ENCODE measurements at places on chromosomes 4 and X.

GRCh38 chrX:120790118-120790517, 85.5 kb downstream of the CT47B1 start:
- DNase-seq = peak; percentile 42

DNA sequence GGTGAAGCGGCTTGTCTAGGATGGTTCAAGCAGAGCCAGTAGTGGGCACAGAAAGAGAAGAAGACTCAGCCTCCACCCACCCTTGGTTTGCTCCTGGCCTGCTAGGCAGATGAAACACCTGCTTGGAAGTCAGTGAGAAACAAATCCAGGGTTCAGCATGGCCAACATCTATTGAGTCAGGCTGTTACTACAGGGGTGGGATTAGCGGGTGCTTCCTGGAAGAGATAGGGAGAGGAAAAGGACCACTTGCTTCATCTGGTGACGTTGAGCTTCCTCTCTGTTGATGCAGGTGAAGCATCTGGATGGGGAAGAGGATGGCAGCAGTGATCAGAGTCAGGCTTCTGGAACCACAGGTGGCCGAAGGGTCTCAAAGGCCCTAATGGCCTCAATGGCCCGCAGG, 3.0 kb downstream of the MAGED2 start:
- DNase-seq = no peak

- DNase-seq = no peak
Measured at GRCh38 chrX:110062919-110063318, 60.0 kb downstream of the TMEM164 start.

DNA sequence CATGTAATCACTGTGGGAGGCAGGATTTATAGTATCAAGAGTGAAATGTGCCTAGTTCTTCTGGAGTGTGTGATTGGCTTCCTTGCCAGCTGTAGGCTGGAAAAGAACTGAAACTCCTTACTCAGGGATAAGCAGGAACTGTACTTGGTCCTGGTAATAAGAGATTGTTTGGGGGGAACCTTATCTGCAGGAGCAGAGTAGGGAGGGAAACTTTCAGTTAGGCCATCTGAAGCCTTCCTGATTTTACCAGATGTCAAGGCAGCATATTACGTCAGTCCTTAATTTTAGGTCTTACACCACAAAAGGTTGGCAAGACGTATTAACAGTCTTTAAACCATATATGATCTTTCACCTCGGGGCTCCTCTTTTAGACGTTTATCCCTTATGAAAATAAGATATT, 231.5 kb upstream of the FMR1 start:
- DNase-seq = no peak

DNA sequence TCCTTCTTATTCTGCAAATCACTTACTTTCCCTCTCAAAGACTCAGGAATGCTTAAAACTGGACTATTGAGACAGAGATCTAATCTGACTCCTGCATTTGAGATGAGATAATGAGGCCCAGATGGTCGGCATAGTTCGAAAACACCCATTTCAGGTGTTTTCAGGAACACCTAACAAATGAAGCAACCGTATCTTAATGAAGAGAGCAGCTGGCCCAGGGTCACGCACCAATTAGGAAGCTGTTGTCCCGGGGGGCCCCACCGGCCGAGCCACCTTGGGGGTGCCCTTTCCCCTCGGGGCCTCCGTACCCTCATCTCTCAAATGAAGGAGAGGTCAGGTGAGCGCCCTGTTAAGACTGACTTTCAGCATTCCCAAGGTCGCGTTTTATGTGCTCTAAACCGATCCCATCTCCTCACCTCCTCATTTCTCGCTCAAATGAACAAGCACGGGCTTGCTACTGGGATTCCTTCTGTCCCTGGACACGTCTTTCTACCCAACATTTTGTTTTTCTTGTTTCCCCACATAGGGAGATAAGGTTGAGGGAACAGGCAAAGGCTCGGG, 824 bp downstream of the LRPAP1 start:
- DNase-seq = no peak

DNA sequence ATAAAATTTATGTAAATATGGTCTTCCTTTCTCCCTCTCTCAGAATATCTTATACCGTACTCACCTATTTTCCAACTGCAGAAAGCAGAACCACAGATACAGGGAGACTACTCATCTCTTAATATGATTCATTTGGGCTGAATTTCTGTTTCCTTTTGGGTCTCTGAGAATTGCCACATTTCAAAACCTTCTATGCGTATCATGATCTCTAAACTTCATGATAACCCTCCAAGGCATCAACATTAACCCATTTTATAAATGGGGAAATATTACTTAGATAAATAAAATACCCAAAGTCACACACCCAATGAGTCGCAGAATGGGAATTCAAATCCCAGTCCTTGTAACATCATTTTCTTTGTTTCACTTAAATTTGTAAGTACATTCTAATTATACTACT, 16.6 kb upstream of the PRDM8 start:
- DNase-seq = no peak

- DNase-seq = no peak
Measured at GRCh38 chrX:151815398-151815797, 80.9 kb downstream of the CNGA2 start.

DNA sequence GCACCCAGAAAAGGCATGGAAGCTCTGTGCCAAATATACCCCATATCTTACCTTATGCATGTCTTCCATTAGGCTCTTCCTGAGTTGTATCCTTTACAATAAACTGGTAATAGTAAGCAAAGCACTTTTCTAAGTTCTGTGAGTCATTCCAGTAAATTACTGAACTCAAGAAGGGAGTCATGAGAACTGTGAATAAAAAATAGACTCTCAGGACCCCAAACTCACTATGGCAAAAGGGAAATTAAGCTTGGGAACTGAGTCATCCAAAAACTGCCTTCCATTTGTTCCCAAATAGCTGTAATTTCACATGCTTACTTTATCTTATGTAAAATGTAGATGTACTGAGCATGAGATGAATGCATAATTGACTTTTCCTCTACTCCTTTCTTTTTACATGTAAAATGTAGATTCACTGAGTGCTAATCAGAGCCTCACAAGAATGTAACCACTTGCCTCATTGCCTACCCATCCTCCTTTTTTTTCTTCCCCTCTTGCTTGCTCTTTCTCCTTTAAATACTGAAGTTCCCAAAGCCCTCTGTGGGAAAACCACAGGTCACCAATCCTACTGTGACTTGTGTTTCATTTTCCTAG, 8.1 kb downstream of the TCEAL3 start:
- DNase-seq = no peak

DNA sequence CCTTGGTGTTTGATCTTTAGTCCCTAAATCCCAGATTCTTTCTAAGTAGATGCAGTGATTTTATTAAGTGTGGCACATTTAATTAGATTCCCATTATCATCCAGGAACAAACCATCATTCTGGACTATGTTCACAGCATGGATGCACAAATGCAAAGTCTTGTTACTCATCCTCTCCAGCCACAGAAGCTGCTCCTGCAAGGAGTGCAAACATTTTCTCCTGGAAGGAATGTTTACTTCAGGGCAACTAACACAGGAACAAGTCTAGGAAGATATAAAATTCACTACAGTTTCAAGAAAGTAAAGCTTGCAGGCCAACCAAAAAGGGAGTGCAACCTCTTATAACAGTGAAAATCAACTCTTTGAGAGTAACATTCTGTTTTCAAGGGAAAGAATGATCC, 106.0 kb downstream of the IQCM start:
- DNase-seq = no peak

GRCh38 chr4:20122198-20122988, 129.3 kb upstream of the SLIT2 start:
- no peak for DNase-seq

GRCh38 chrX:46263494-46263893, 281.7 kb downstream of the ZNF674 start:
- no peak for DNase-seq

GRCh38 chr4:80199947-80200346, 2.6 kb downstream of the PRDM8 start:
- DNase-seq = no peak

GRCh38 chrX:53606456-53606855, 80.1 kb downstream of the HUWE1 start:
- DNase-seq = no peak

GRCh38 chr4:20520901-20521300, 179.4 kb upstream of the PACRGL start:
- no peak for DNase-seq

GRCh38 chr4:102525097-102525496, 23.9 kb downstream of the NFKB1 start:
- DNase-seq = no peak

- DNase-seq = no peak
Measured at GRCh38 chr4:4492161-4492847, 49.5 kb downstream of the STX18 start.

DNA sequence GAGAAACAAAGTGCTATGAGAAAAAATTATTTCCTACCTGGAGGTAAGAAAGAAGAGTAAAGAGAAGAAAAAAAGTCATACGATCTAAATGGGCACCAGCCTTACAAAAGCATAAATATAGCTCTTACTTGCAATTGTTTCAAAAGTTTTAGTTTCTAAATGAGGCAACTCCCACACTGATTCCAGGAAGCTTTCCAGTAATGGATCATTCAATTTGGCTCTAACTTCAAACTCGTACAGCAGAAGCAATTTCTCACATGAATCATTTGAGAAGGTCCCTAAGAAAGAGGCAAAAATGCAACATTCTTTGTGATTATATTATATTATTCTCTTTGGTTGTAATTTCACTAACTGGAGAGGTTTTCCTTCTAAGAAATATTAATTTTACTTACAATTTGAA, 109.9 kb downstream of the DLG3 start:
- no peak for DNase-seq

DNA sequence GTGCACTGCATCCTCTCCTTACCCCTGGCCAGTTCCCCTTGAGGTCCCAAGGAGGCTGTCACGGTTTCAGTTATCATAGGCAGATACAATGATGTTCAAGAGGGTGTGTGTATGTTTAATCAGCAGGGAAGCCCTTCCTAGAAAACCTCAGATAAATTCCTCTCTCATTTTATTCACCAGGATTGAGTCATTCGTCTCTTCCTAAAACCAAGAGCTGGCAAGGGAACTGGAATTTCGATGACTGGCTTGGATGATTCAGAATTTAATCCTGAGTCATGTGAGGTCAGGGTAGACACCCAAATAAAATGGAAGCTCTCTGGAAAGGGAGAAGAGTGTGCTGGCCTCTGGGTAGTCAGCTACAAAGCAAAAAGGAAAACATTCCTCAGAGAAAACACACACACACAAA, 106.2 kb upstream of the RAPGEF2 start:
- no peak for DNase-seq

- no peak for DNase-seq
Measured at GRCh38 chrX:39336671-39337311, 535.5 kb downstream of the MID1IP1 start.

GRCh38 chrX:72373136-72373535, 67.4 kb upstream of the CITED1 start:
- no peak for DNase-seq

DNA sequence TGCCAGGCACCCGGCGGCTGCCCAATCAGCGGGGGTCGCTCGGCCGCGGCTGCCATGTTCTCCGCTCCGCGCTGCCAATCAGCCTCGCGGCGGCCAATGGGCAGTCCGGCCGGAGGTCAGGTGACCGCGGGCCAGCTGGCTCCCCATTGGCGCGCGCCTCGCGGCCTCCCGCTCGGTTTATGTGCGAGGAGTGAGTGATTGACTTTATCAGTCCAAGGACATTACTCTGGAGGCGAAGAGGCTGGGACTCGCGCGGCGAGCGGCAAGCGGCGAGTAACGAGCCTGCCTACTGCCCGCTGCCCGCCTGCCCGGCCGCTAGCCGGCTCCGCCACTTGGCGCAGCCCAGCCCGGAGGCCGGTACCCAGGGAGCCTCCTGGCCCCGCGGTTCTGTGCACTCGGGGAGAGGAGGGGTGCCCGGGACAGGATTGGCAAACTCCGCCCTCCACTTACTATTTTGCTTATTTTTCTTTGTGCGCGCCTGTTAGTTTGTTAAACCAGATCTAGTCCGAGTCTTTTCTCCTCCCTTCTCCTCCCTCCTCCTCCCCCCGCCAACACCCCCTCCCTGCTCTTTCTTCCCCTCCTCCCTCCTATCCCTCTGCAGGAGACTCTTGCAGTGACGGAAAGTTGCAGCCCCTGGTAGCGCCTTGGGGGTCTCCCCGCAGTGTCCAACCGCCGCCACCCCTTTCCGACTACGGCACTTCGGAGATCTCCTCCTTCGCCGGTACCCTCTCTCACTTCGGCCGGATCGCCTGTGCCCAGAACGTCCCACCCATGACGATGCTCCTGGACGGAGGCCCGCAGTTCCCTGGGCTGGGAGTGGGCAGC, at the start of gene ZIC3:
Gene ZIC3 (plus strand): TSS at position 207 of the 825 bp plus-strand sequence. CDS start 565 bp downstream, at position 772.
- peak; percentile 31 for DNase-seq

DNA sequence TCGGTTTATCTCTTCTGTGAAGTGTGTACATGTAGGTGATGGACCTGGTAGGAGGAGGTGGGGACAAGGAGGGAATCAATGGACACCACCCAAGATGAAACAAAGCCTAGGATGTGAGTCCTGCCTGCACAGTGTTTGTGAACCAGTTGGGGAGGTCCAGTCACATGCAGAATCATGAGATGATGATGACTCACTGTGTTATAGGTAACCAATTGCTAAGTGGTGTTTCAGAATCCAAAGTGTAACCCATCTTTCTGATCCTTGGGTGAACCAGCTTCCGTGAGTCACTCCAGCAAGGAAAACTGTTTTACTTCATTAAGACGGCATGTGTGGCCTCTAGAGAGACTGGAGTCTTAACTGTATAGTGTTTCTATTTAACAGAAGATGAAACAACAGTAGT, 57.9 kb upstream of the HPF1 start:
- DNase-seq = no peak

DNA sequence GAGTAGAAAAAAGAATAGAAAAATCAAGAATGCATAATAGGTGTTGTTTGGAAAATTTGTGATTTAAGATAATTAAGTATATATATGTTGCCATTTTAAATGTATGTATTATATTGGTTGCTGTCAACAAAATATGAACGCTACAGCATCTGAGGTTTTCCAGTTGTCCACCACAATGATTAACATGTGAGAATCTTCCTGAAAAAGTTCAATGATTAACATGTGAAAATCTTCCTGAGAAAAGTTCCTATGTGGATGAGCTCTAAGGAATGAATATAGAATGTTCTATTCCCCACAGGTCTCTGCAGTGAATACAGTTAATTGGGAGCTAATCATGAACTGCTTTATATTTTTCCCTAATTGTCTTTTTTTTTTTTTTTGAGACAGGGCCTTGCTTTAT, 214.7 kb downstream of the CBR4 start:
- DNase-seq = no peak

GRCh38 chr4:56977321-56978012, at the start of gene NOA1:
Gene NOA1, minus strand, starts transcription at chr4:56977606. Its CDS starts 21 bp downstream, at chr4:56977585.
- peak; percentile 99 for DNase-seq

DNA sequence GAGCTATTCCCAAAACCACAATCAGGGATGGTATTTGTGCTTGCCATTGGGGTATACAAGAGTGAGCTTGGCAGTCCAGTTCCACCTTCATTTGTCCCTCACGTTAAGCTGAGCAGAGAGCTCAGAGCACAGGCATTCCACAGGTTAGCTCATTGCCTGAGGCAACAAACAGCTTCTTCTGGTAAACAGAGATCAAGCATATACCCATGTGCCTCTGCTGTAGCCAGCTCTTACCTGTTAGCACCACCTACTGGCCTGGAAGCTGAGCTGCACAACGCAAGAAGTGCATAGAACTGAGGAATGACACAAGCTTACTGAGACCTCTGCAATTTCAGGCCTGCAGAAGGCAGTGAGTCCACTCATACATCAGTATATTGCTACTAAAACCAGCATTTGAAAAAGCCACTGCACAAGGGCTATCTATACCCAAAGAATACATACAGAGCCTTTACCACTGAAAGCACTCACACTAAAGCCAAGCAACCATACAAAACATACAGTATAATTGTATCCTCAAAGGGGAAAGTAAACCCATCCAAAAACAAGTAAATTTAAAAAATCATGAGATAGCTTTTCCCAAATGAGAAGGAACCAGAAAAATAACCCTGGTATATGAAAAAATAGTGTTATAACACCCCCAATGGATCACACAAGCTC, 258.3 kb upstream of the GABRA2 start:
- DNase-seq = peak; percentile 2
